Upper lobe of left lung (tissue), 6 donors: ENCODE measurements at places on chromosomes 4 and X. TPM values are rescaled to one million over a fixed set of nuclear protein-coding genes. Genes with fewer than 3 reads are reported as not detected.

DNA sequence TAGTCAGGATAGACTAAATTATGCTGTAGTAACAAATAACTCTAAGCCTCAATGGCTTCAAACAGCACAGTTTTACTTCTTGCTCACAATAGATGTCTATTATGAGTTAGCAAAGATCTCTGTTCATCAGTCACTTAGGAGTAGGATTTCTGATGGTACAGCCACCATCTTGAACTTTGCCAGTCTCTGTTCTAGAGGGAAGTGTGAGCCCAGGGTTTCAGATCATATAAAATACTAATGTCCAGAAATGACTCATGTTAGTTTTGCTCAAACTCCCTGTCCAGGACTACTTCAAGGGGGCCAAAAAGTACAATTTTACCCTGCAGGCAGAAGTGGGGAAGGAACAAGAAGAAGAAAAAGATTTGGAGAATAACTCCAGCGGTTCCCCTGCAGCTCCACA lies 77.1 kb upstream of the LSM6 start:
- DNase-seq: no peak

The SUPT20HL2 gene
- total RNA-seq: not detected

The RTL9 gene
- not detected for total RNA-seq

The ETDB gene
- not detected for total RNA-seq

The MAOB gene
- 1.0 TPM for total RNA-seq

GRCh38 chr4:109005523-109005922 lies 242.7 kb upstream of the ETNPPL start:
- DNase-seq: no peak

- DNase-seq: no peak
Observed at GRCh38 chr4:88706574-88706973, 8.9 kb upstream of the NAP1L5 start.

The GC gene
- not detected for total RNA-seq

DNA sequence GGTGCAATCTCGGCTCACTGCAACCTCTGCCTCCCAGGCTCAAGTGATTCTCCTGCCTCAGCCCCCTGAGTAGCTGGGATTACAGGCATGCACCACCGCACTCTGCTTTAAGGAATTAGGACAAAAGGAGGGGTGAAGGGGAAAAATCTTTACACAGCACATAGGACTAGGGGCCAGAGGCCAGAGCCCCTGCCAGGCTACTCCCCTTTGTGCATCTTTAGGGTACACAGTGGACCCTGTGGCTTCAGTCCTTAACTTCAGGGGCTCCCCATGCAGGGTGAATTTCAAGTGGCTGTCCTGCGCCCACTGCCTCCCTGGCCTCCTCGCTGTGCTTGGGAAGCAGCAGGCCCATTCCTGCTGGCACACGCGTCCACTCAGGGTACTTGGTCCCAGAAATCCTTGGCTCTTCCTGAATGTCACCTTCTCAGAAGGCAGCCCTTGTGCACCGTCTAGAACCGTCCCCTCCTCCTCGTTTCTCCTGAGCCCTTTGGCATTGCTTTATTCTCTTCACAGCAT lies 138.9 kb upstream of the PSAPL1 start:
- DNase-seq: no peak

The TMEM192 gene
- total RNA-seq: 6.2 TPM

GRCh38 chr4:70801265-70801809 lies 38.4 kb downstream of the GRSF1 start:
- no peak for DNase-seq

The MAGEB2 gene
- not detected for total RNA-seq

The CXorf49B gene
- total RNA-seq: not detected

DNA sequence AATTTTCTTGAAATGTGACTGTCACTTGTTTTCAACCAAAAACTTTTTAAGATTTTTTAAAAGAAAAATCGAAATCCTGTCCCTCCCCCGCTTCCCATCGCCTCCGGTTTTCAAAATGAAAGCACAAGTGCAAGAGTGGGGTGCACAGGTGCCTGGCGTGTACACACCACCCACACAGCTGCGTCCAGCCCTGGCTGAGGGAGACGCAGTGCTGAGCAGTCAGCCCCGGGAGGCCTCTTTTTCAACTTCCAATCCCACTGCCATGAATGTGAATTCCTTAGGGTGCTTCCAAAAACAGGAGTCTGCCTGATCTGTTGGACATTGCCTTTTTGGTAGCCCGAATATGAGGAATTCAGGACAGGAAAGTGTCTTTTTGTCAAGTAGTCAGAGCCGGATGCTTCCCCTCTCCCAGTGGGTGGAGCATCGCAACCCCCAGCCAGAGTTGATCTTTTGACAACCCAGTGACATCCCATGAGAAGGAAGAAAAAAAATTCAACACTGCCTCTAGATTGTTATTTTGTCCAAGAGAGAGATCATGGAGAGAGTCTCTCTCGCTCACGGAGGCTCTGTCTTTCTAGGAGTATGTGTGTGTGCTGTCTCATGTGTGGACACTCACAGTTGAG lies 8.9 kb downstream of the PRRG3 start:
- DNase-seq: peak; percentile 10

DNA sequence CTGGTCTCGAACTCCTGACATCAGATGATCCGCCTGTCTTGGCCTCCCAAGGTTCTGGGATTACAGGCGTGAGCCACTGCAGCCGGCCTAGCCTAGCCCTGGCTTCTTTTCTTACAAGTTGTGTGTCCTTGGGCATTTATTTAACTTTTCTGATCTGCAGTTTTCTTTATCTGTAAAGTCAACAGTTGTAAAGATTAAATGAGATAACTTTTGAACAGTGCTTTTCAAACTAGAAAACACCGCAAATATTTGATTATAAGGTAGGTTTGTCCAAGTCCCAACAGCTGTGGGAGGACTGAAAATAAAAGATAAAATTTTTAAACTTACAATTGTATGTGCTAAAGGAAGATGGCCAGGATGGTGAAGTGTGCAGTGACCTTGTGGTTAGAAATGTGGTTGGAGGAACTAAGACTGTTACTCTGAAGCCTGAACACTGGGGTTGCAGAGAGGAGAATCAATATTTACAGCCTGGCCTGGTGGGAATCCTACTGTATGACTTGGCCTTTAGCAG lies 44.8 kb downstream of the GSX2 start:
- no peak for DNase-seq

The UGT2A1 gene
- not detected for total RNA-seq

DNA sequence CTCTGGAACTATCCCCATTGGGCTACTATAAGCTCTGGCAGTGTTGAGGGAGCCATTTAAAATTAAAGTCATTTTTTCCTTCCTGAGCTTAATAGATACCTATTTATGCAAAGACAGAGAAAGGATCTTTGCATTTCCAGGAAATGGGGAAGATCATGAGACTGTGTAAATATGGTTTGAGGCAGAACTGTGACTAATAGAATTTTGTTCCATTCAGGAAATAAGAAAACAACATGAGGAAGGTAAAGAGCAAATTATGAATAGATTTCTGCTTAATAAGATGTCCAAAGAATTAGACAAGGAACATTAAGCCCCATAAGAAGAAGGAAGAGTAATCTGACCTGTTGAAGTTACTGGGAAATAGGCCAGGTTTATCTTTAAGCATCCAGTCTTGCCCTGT lies 17.8 kb upstream of the TBC1D19 start:
- no peak for DNase-seq

GRCh38 chrX:11464836-11465463 lies 171.7 kb downstream of the AMELX start:
- no peak for DNase-seq

The XAGE5 gene
- total RNA-seq: not detected

The HS6ST2 gene
- 1.00 TPM for total RNA-seq

The SYTL5 gene
- 0.30 TPM for total RNA-seq

The PCSK1N gene
- 1.0 TPM for total RNA-seq

- DNase-seq: peak; percentile 82
Observed at GRCh38 chr4:2829933-2830451, 13.7 kb upstream of the ADD1 start.

DNA sequence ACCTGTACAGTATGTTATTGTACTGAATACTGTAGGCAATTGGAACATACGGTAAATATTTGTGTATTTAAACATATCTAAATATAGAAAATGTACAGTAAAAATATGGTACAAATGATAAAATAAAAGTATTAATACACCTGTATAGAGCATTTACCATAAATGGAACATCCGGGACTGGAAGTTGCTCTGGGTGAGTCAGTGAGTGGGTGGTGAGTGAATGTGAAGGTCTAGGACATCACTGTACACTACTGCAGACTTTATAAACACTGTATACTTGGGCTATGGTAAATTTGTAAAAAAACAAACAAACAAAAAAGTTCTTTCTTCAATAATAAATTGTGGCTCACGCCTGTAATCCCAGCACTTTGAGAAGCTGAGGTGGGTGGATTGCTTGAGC lies 52.4 kb upstream of the FHL1 start:
- no peak for DNase-seq

The PGAM4 gene
- total RNA-seq: not detected

The RHOXF2B gene
- total RNA-seq: not detected

DNA sequence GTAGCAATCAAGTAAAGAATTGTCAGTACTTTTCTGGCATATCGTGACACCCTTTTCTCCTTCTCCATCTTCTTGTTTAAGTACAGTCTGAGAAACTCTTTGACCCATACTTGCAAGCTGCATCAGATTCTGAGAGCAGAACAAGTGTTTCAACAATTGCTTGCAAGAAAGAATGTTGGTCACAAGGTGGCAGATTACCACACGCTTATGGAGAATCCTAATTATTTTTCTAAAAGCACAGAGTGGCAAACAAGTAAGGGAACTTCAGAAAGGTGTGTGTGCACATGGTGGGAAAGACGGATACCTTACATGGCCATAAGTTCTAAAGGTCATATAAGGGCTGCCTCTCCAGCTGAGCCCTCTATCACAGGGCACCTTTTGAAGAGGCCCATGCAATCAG lies 136.4 kb upstream of the FGF13 start:
- no peak for DNase-seq

DNA sequence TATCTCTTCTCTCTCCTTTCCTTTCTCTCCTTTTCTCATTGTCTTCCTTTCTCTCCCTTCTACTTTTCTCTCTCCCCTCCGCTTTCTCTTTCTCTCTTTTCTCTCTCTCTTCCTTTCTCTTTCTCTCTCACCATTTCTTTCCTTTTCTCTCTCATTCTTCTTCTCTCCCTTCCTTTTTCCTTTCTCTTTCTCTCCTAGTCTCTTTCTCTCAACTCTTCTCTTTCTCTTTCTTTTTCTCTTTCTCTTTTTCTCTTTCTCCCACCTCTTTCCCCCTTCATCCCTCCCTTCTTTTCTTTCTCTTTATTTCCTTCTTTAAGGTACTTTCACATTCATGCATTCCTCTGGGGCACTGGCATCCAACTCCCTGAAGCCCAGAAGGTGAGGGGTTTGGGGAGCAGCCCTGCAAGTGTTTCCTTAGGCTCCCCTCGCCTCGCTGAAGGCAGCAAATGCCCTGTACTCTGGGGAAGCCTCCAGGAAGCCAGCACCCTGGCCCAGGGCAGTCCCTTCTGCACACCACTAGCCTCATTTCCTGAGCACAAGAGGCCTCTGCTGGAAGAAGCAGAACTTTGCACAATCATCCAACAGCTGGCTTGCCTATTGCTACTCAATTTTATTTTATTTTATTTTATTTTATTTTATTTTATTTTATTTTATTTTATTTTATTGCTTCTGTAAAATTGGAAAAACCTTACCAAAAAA lies 124.2 kb downstream of the NFKB1 start:
- no peak for DNase-seq

- no peak for DNase-seq
Observed at GRCh38 chr4:147365396-147365795, 115.5 kb upstream of the EDNRA start.
